ENCODE measurements at places on chromosomes 2 and 18.

DNA sequence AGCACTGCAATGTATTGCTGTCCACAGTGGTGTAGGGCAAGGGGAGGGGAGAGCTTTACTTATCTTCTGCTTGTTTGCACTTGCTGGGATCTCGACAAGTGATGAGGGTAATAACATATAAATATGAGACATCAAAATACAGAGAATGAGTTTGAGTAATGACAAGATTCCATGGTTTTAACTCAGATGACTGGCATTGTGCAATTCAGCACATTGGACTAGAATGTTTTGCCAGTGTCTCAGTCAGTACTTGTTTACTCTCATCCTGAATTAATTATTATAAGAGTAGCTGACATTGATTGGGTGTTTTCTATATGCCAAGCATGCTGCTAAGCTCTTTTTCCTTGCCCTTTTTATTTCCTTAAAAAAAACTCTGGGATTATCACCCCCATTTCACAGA, 306.7 kb upstream of the MMADHC start:
- DNase-seq: no peak

- DNase-seq: no peak
These were observed 228.5 kb downstream of the ALPK2 start for GRCh38 chr18:58400331-58400870.

DNA sequence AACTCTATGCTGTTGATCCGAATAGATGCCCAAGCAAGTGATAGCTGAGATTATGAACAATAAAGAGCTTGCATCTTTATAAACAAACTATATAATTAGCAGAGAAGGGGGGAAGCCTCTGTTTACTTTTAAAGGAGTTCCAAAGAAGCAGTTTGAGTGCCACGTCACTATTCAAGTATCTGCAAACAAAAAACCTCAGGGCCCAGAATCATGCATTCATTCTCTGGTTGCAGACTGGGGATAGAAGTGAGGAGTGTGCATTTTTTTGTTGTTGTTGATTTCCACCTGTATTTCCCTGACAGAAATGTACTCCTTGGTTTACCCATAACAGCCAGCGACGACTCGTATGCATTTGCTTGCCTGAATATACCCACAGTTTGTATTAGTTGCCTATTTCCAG, 264.3 kb downstream of the PTGR3 start:
- DNase-seq: no peak

- DNase-seq: no peak
These were observed 25.8 kb downstream of the TCF23 start for GRCh38 chr2:27174638-27175037.

DNA sequence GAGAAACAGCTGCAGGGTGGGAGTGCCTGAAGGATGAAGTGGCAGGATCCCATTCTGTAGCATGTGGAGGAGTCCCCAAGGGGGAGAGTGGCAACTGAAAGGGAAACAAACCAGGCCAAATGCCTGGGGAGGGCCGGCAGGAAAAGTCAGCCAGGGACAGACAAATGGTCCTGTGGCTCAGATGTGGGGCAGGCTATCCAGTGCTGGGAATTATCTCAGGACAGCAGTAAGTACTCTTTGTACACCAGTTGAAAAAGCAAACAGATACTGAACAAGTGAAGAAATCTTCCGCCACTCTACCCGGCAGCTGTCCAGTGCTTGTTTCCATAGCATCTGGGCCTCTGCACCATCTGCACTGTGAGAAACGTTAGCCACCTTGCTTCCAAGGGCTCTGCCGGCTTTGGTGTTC, 408.9 kb downstream of the LRATD1 start:
- DNase-seq: no peak

DNA sequence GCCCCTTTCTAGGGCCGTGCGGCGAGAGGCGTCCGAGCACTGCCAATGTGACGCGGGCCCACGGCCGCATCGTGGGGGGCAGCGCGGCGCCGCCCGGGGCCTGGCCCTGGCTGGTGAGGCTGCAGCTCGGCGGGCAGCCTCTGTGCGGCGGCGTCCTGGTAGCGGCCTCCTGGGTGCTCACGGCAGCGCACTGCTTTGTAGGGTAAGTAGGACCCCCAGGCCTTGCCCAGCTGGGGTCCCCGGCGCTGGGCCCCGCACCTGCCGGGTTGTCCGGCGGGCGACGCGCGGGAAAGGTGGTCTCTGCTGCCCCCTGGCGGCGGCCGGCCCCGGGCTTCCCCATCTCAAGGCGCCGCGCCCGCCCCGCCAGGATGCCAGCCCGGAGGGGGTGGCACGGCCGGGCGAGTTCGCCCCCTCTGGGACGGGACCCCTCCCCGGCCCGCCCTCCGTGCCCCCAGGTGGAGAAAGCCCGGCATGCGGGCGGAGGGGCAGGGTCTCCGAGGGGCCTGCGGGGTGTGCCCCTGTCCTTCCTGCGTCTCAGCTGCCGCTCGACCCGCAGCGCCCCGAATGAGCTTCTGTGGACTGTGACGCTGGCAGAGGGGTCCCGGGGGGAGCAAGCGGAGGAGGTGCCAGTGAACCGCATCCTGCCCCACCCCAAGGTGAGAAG, 1.9 kb downstream of the PRSS56 start:
- DNase-seq: peak; percentile 75

GRCh38 chr2:143329288-143329687, 200.1 kb downstream of the ARHGAP15 start:
- DNase-seq: no peak

DNA sequence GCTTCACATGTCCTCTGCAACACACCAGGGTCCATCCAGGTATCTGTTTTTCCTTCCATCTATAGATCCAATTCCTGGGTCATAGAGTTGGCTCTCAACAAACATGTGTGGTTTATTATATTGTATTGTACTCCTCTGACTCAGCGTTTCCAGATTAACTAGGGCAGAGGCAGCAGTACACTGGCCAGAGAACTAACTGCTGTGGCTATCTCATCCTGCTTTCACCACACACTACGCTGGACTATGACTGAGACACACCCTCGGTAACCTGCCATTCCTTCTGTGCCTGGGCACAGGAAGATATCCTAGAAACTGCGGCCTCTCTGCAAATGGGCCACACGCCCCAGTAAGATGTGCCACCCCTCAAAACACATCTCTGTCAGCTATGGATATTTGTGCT, 159.8 kb upstream of the STK17B start:
- DNase-seq: no peak

- DNase-seq: no peak
These were observed 15.9 kb upstream of the DSG2 start for GRCh38 chr18:31482051-31482450.

DNA sequence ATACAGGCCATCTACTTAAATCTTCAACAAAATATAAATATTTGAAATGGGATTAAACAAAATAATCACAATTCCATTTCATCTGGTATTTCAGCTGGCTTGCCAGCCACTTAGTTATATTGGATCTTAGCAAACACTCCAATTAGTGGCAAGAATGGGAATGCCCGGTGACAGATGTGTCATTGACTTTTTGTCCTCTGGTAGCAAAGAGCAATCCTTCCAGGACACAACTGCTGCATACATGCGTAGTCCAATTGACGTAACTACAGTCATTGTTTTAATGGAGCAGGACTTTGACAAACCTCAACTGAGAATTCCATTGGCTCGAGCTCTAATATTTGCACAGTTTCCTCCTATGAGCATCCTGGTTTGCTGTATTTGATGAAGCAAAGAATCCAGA, 69.9 kb downstream of the RNF152 start:
- DNase-seq: no peak

DNA sequence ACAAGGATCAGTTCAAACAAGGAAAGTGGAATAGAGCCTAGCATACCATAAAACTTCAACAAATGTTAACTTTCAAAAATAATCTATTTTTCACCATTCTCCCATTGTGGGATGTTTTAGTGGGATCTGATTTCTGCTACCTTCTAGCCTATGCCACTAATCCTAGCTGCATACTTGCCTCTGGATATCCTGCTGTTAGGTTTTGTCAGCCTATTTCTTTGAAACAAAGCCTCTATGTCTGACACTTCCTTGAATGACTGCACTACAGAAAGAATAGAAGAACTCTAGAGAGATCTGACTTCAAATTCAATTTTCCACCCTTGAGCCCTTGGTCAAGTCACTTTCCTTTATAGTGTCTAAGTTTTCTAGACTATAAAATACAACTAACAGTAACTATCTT, 291.5 kb downstream of the PTH2R start:
- no peak for DNase-seq

DNA sequence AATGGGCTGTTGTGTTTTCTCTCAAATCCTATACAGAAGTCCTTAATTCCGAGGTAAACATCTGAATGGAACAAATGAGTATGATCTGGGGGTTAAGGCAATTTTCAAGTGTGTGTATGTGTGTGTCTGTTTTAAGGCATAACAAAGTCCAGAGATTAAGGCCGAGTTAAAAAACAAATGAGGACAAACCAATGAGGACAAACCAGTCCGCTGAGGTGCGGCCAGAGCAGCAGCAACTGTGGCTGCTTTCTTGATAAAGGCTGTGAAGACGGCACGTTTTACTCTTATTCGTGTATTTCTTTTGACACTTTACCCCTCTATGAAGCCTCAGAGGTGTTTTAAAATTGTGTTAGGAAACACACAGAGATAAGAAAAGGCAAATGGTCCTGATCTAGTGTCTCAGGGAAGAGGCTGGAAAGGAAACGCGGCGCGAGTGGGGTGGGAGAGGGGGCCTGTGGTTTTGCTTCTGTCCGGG, 495 bp upstream of the GULP1 start:
- DNase-seq: no peak

GRCh38 chr2:70344195-70344594, 42.3 kb upstream of the FAM136A start:
- DNase-seq: no peak

- DNase-seq: no peak
These were observed 9.4 kb downstream of the FBLN7 start for GRCh38 chr2:112147382-112148168.

DNA sequence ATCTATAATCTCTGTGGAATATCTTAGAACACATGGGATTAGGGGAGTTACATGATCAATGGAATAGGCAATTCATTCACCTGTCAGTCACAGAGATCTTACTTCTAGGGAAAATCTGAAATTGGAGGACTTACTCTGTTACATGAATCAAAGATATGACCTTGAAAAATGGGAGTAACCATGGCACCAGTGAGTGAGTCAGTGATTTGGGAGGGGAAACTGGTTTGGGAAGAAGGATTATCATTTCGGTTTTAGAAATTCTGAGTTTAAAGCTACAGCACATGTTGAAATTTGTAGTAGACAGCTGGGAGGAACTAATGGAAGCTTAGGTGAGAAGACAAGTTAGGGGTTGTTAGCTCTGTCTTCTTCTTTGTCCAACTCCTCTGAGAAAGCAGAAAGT, 153.7 kb downstream of the CAMKMT start:
- no peak for DNase-seq

DNA sequence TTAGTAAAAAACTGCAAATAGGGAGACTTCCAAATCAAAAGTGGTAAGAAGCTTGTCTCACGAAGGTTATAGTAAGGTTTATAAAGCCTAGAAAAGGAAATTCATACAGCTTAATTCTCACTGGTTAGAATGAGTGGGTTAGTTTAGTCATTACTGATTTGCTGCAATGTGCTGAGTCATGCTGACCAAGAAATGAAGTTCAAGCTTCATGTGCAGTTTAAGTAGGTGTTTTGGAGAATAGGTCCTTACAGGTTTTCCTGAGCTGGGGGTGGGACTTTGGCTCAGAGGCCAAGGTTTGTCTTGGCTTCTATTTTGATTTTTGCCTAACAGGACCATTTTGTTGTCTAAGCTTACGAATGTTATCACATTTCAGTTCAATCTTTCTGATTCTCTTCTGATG, 15.1 kb downstream of the CLIP4 start:
- peak; percentile 66 for DNase-seq

DNA sequence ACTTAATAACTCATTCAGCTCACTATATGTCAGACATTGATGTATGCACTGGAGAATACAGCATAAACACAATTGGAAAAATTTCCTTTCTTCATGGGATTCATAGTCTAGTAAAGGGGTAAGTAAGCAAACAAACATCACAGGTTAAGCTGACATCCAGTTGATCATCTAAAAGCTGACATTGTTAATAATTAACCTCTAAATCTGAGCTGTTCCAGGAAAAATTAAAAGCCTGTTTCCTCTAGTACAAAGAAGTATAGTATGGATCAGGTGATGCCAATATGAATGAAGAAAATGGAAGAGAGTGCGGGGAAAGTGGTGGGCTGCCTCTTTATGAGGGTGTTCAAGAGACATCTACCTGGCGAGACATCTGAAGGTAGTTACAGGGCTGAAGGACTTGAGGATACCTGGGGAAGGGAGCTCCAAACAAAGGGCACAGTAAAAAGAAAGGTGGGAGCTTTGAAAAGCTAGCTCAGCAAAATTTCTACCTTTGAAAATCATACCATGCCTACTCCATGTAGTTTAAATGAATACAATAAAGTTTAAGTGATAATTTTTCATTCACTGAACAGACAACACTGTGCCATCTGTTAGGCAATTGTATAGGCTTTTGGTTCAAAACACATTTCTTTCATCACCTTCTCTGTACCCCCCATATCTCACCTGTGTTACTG, 619.3 kb downstream of the TRIB2 start:
- no peak for DNase-seq

DNA sequence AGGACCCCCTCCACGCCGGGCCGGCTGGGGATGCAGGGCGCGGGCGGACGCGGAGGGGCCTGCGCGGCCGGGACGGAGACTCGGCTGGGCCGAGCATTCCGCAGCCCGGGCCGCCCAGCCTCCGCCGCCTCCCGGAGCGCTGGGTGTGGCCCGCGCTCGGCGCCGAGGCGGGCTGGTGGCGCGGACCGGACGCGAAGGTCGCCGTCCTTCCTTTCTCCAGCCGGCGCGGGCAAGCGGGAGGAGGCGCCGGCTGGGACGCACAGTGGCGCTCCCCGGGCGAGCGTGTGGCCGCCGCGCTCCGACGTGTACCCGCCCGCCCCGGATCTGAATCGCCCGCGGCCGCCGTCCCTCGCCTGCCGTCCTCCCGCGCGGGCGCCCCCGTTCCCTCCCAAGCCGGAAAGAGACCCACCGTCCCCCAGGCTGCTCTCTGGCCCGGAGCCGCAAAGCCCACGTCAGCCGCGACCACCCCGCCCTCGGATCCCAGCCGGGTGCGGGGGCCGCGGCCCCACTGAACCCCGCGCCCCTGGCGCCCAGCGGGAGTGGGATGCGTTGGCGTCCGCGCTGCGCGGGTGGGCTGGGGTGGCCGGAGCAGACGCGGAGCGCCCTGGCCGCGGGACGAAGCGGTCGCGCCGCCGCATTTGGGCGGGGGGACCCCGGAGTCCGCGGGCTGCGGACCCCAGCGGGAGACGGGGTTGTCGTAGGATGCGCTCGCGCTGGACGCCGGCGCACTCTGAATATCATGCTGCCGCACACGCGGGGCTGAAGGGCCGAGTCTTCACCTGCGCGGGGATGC, 634 bp downstream of the SPATS2L start:
- DNase-seq: peak; percentile 14

- peak; percentile 53 for DNase-seq
These were observed 89.4 kb downstream of the HDAC4 start for GRCh38 chr2:239311132-239312040.

GRCh38 chr2:197092431-197092830, 165.9 kb upstream of the PGAP1 start:
- no peak for DNase-seq

Data from head of caudate nucleus (tissue), 42 donors.